ENCODE measurements at places on chromosomes 4 and X.

GRCh38 chr4:67261971-67262370, 283.3 kb downstream of the CENPC start:
- DNase-seq, result no peak

DNA sequence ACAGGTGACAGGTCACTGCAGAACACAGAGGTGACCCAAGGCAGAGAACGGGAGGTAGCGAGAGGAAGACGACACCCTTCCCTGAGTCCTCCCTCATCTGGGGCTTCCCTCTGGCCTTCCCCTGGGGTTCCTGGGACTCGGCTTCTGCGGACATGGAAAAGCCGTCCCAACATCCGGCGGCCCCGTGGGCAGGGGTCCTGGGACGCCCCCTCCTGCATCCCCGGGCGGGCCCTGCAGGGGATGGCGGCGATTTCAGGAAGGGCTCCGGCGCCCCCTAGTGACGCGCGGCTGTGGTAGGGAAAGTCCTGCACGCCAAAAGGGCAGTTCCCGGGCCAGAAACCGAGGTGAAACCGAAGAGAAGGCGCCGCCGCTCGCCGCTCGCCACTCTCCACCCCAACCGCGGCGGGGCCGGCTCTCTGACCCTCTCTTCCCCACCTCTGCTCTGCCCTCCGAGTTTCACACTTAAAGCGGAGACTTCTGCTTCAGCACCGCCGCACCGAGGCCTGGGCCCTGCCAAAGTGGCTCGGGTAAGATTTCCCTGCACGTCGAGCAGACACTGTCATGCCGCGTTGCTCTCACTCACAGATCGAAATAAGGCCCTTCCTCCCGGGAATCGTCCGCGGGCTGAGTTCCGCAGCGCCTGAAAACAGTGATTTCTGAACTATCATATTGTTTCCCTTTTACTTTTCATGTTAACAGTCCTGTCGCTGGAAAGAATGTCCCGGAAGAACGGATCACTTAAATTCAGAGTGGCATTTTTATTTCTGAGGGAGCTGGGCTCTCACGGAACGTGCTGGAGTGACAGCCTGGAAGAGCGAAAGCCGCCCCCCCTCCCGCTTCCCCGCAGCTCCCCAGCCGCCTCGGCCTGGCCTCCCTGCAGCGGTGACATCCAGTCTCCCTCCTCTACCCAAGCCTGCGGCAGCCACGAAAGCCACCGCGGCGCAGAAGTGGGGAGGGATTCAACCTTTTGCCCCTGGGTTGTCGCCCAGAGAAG, 110.6 kb downstream of the DCTD start:
- DNase-seq, result peak; percentile 57

GRCh38 chr4:77843628-77844027, 19.0 kb upstream of the MRPL1 start:
- no peak for DNase-seq

DNA sequence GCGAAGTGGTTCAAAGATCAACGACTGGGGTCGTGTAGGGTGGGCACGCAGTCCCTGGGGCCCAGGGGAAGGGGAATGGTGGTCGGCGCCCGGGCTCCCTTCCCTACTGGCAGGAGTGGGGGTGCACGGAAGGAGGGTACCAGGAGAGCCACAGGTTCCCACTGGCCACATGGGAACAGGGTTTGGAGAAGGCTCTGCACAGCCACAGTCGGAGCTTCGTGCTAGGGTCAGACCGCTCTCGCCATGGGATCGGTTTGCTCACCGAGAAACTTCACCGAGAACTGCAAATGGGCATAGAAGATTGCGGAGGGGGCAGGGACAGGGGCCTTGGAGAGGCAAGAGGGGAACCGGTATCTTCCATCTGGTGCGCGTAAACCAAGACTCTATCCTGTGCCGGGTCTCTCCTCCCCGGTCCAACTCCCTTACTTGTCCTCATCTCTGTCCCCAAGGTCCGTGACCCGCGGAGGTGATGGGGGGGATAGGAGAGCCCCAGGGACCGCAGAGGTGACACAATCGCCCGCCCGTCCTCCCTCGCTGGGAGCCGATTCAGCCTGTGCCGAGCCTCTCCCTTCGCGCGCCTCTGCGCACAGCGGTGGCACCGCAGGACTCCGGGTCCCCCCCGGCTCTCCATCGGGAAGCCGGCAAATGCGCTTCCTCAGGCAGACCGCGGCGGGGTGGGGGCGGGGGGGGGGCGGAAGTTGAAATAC, 1.0 kb downstream of the SCD5 start:
- no peak for DNase-seq

DNA sequence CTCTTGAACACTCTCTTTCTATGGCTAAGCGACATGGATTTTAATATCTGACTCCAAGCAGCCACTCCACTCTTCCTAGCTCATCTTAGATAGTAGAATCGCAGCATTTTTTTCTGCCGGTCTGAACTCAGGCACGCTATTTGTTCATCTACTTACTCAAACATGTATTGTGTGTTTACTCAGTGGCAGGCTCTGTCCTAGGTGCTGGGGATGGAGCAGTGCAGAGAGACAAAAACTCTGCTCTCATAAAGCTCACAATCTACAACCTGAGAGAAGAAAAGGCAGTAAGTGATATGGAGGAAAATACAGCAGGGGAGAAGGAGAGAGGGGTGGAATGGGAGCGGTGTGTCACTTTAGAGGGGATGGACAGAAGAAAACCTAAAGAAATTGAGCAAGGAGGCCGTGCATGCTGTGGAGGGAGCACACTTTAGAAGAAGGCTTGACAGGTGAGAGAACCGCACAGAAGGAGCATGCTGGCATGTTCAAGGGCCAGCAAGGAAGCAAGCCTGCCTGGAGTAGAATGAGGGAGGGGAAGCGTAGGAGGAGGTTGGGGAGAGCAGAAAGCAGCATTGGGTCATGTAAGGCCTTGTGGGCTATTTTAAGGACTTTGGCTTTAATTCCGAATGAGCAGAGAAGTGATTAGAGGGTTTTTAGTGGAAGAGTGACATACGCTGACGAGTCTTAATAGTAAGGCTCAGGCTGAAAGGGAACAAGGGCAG, 132.0 kb downstream of the ANK2 start:
- DNase-seq, result no peak

- no peak for DNase-seq
Observed at GRCh38 chr4:47374477-47374876, 89.0 kb downstream of the COMMD8 start.

GRCh38 chrX:42189576-42189975, 266.2 kb upstream of the CASK start:
- no peak for DNase-seq

DNA sequence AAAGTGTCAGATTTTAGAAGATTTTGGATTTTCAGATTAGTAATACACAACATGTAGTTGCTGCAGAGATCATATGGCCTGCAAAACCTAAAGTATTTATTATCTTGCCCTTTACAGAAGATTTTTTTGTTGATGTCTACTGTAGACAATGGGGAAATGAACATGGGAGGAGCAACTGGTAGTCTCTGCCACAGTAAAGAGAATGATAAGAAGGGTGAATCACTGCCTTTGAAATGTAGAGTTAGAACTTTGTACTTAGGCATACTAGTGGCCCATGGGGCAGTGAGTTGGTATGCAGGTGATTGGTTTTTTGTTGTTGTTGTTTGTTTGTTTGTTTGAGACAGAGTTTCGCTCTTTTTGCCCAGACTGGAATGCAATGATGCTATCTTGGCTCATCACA, 50.1 kb downstream of the GAB1 start:
- DNase-seq, result peak; percentile 41

GRCh38 chrX:100447655-100448397, 37.8 kb upstream of the PCDH19 start:
- DNase-seq, result peak; percentile 2

- DNase-seq, result peak; percentile 35
Observed at GRCh38 chr4:140343303-140343702, 30.1 kb upstream of the SCOC start.

DNA sequence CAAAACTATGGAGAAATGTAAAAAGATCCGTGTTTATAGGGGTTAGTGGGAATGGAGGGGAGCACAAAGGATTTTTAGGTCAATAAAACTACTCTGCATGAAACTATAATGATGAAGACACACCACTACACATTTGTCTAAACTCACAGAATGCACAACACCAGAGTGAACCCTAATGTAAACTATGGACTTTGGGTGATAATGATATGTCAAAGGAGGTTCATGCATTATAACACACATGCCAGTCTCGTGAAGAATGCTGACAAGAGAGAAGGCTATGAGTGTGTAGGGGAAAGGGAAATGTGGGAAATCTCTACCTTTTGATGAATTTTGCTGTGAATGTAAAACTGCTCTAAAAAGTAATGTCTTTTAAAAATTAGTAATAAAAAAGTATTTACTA, 183.3 kb downstream of the MAB21L2 start:
- no peak for DNase-seq

DNA sequence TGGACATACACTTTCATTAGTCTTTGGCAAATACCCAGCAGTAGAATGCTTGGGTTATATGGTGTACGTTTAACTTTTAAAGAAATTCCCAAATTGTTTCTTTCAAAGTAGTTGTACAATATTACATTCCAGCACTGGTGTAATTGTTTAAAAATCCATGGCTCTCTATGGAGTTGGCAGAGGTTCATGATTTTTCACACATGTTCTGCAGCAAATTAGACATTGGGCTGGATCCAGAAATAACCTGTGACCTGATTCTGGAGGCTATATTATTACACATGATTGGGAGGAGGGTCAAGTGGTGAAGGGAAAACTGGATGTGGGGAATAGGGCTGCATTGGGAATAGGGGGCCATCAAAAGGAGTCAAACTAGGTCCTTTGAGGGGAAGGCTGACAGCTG, 41.9 kb downstream of the MAMLD1 start:
- no peak for DNase-seq

DNA sequence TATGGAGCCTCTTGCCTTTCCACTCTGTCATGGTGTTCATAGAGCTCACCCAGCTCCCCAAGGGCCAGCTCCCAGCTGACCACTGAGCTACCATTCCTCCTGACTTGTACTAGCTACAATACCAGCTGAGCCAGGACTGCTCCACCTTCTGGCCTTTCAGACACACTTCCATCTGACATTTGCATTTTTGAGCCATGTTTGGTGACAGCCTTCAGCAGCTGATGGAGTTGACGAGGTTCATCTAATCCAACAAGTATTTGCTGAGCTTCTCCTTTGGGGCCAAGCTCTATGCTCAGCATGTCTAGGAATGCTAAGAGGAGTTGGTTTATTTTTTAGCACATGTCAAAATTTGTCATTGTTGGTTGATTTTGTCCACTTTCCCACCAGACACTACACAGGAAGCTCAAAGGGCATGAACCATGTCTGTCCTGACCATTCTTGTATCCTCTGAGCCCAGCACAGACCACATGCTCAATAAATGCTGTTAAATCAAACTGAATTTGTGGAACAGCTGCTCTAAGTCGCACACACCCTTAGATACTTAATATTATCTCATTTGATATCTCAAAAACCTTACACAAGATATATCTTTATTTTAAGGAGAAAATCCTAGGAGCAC, 142.6 kb upstream of the PPARGC1A start:
- DNase-seq, result no peak

DNA sequence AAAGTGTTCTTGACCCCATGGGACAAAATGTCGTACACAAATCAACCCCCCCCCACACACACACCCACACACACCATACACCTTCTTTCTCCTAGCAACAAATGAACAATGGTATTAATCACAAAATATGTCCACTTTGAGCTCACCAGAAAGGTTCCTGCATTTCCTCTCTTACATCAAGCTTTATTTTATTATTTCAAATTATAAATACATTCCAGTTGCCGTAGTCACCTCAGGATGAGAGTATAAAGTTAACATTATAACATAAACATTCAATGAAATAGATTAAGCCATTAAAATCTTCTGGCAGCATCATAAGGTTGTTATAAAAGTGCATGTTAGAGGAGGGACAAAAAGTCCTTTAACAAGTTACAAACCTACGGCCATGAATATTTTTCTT, 7.3 kb downstream of the XK start:
- no peak for DNase-seq

DNA sequence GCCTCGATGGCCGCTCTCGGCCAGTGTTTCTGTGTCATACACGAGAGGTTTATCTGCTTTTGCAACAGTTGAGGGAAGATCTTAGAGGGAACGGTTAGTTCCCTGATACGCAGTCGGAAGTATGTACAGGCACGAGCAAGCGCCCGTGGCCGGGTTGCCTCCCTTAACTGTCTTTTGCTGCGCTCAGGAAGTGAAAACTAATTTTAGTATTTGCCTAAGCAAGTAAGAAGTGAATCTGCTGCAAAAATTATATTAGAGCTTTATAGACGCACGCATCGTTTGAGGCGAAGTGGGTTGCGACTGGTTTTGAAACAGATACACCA, 695 bp downstream of the MTM1 start:
- DNase-seq, result peak; percentile 51

GRCh38 chr4:31094474-31094873, 374.3 kb downstream of the PCDH7 start:
- no peak for DNase-seq

DNA sequence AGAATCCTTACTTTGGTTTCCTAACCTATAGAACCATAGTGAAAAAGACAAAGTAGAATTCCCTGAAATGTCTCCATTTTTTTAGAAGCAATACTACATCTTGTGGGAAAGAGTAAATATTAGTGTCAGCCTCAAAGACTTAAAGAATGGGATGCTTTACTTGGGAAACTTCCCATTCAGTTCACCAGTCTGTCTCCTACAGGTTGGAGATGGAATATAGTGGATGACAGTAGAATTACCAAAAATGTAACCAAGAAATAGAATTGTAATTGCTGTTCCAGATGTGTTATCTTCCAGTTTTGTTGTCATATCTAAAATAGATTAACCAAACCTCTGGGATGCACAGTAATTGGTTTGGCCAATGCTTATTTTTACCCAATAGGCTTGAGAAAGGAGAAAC, 338.6 kb upstream of the GRID2 start:
- DNase-seq, result no peak

DNA sequence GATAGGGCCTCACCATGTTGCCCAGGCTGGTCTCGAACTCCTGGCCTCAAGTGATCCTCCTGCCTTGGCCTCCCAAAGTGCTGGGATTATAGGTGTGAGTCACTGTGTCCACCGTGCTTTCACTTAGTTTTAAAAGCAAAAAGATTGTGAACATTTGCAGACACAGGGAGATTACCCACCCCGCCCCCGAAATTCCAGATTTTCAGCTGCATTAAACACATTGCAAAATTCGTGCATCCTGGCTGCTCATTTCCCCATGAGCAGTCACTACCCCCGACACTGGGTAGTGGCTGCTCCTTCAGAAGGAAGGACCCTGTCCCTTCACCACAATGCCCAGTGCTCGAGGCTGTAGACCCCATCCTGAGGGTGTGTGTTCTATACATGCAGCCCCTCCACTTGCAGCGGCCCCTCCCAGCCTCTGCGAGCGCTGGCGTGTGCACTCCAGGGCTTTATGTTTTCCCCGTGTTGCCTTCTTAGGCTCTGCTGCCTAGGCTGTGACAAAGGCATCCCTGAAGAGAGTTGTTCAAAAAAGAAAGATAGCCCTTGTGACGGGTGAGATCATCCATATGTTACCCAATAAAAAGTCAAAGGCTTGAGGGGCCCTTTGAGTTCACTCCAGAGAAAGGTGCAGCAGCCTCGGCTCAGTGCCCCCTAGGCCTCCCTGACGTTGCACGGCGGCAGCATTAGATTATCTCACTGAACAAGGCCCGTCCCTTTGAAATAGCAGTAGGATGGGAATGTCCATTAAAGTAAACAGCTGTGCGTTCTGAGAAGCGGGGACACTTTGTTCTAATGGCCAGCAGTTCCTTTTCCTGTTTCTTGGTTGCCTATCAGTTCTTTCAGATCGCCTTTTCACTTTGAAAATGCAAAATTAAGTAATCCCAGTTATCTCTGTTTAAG, 71.6 kb downstream of the SHROOM2 start:
- DNase-seq, result no peak

GRCh38 chrX:76279007-76279406, 106.1 kb downstream of the PBDC1 start:
- DNase-seq, result peak; percentile 32
